ENCODE measurements at places on chromosomes 7 and 10. TPM values are rescaled to one million over a fixed set of nuclear protein-coding genes. Genes with fewer than 3 reads are reported as not detected.

CALHM1 gene
- total RNA-seq, result not detected

GALNT17 gene
- total RNA-seq, result not detected

TMEM140 gene
- 4.5 TPM for total RNA-seq

ZCWPW1 gene
- 2.0 TPM for total RNA-seq

TAS2R3 gene
- total RNA-seq, result 0.99 TPM

GSTO2 gene
- 1.1 TPM for total RNA-seq

GOLGA7B gene
- 0.26 TPM for total RNA-seq

OR6V1 gene
- not detected for total RNA-seq

ETV1 gene
- total RNA-seq, result not detected

MMD2 gene
- total RNA-seq, result not detected

DNAH11 gene
- 1.7 TPM for total RNA-seq

ACSM6 gene
- not detected for total RNA-seq

CASP2 gene
- total RNA-seq, result 110 TPM

ASZ1 gene
- not detected for total RNA-seq

SLC18A2 gene
- not detected for total RNA-seq

GIMAP8 gene
- 9.4 TPM for total RNA-seq

URGCP gene
- total RNA-seq, result 32.2 TPM

CYP3A4 gene
- not detected for total RNA-seq

SPOCK2 gene
- total RNA-seq, result 139 TPM

STEAP4 gene
- 1.1 TPM for total RNA-seq

NAT16 gene
- not detected for total RNA-seq

GIMAP4 gene
- 84.2 TPM for total RNA-seq

PNLIP gene
- total RNA-seq, result not detected

INPP5F gene
- 17.7 TPM for total RNA-seq

CYP2C19 gene
- total RNA-seq, result not detected

INMT gene
- not detected for total RNA-seq

EEPD1 gene
- total RNA-seq, result 0.91 TPM

ASAH2 gene
- total RNA-seq, result 5.4 TPM

LAMB4 gene
- not detected for total RNA-seq

ARHGAP21 gene
- 59.4 TPM for total RNA-seq

FBXL13 gene
- 0.54 TPM for total RNA-seq

NPFFR1 gene
- not detected for total RNA-seq

INSYN2A gene
- not detected for total RNA-seq

SLC29A4 gene
- 0.29 TPM for total RNA-seq

CYP2W1 gene
- total RNA-seq, result not detected

DHTKD1 gene
- total RNA-seq, result 19.9 TPM

GSTO1 gene
- 125 TPM for total RNA-seq

UTF1 gene
- 0.17 TPM for total RNA-seq

TMEM270 gene
- not detected for total RNA-seq

AGAP6 gene
- total RNA-seq, result 27.6 TPM

UPK3BL1 gene
- total RNA-seq, result 16.9 TPM

ZNF365 gene
- not detected for total RNA-seq

PKD1L1 gene
- 0.07 TPM for total RNA-seq

BMPR1A gene
- 14.5 TPM for total RNA-seq

UCMA gene
- total RNA-seq, result not detected
